ENCODE measurements at places on chromosomes 12 and 14. TPM values are rescaled to one million over a fixed set of nuclear protein-coding genes. Genes with fewer than 3 reads are reported as not detected.

OR4K13 gene
- not detected for total RNA-seq

GRCh38 chr12:103697971-103698751 is 111.1 kb downstream of the STAB2 start:
- no peak for DNase-seq

FOXG1 gene
- not detected for total RNA-seq

TMEM52B gene
- 6.9 TPM for total RNA-seq

GRCh38 chr14:35534873-35535482 is 1.0 kb downstream of the INSM2 start:
- peak; percentile 29 for DNase-seq

RDH16 gene
- 0.15 TPM for total RNA-seq

GRCh38 chr12:22979854-22980469 is 355.0 kb downstream of the ETNK1 start:
- DNase-seq = no peak

GRCh38 chr14:56992332-56992820 is 182.1 kb upstream of the OTX2 start:
- no peak for DNase-seq

DNA sequence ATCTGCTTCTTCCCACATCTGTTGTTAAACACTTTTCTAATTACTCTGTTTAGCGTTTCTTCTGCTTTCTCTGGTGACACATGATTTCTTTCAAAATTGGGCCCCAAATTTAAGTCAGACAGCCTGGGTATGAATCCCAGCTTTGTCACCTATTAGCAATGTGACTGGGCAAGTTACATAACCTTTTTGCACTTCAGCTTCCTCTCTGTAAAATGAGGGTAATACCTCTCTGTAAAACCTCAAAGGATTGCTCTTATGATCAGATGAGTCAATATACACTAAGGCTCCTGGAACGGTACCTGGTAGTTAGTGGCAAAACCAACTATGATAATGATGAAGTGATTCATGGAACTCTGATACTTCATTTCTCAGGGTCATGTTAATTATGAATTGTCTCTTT is 33.0 kb downstream of the E2F7 start:
- DNase-seq = peak; percentile 70

DNA sequence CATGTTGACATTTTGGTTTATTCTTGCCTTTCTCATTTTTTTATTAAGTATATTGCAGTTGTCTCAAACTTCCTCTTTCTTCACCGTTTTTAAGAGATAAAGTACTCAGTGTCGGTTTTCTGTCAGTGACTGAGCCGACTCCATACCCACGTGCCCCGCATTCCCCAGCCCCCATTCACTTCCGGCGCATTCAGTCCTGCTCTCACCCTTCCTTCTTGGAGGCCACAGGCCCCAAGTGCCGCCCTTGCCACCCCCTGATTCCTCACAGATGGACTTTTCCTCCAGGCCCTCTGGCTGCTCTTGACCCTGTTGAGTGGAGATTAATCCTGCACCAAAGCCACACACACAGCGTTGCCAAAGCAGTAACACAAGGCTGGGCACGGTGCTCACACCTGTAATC is 19.1 kb upstream of the DNAH10 start:
- no peak for DNase-seq

GRCh38 chr12:80186727-80187217 is 87.4 kb downstream of the OTOGL start:
- peak; percentile 91 for DNase-seq

GLI1 gene
- total RNA-seq = 0.50 TPM

SLC5A8 gene
- not detected for total RNA-seq

DNA sequence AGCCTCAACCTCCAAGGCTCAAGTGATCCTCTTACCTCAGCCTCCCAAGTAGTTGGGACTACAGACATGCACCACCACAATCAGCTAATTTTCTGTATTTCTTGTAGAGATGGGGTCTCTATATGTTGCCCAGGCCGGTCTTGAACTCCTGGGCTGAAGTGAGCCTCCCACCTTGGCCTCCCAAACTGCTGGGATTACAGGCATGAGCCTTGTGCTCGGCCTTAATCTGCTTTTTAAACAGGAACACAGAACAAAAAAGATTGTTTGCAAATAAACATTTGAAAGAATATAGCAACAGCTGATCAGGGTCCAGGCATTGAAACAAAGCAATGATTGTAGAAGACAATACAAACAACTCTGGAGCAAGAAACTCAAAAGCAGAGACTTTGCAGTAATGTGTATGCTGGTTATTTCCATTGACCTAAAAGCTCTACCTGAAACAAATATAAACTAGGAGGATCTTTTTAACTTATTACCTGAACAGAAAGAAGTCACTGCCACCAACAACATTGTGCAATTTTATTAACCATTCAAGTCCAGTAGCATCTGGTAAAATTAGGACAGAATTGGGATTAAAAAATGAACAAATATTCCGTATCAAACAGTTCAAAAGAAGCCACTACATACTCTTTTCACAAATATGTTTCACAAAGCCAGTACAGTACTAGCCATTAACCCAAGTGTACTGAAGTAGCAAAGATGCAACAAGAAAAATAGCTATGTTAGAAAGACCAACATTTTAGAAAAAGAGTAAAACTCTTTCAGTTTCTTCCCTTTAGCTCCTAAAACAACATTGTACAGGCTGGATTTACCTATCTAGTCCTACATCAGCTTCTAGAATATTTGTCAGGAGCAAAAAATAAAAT is 14.2 kb downstream of the AMN1 start:
- DNase-seq = no peak

GRCh38 chr14:65003394-65003793 is 16.7 kb downstream of the FNTB start:
- no peak for DNase-seq

- no peak for DNase-seq
These were observed 15.3 kb upstream of the BCL7A start for GRCh38 chr12:122006186-122006926.

DNA sequence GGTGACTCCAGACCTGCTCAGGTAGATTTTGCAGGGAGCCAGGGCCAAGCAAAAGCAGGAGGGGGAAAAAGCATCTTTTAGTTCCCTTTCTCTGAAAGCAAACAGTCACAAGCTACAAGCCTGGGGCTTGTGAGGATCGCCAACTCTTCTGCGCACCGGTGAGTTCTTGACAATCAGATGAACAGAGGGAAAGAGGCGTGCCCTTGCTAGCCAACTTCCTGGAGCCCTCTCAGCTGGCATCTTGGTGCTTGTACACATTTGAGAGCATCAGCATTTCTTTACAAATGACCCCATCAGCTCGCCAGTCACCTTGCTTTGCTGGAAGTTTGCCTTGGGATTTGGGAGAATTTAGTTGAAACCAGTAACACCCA is 55.5 kb downstream of the ZNF664 start:
- no peak for DNase-seq

- peak; percentile 50 for DNase-seq
These were observed 107.1 kb downstream of the PLEKHA5 start for GRCh38 chr12:19236656-19237055.

AHNAK2 gene
- 33.2 TPM for total RNA-seq

DNA sequence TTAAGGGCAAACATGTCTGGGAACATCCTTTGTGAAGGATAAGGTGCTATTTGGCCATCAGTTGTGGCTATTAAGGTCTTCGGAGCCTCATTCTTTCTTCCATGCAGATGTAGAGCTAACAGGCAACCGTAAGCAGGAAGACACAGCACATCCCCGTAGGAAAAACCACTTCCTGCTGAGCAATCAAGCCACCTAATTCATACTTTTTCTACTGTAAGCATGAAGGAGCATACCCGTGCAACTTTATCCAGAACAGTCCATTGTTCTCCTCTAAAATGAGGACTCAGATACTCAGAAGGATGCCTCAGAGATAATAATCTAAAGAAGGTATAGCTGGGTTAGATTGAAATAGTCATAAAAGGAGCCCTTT is 232.0 kb downstream of the PPM1H start:
- no peak for DNase-seq

- no peak for DNase-seq
These were observed 111.4 kb downstream of the SLC35F4 start for GRCh38 chr14:57754527-57754926.

DNA sequence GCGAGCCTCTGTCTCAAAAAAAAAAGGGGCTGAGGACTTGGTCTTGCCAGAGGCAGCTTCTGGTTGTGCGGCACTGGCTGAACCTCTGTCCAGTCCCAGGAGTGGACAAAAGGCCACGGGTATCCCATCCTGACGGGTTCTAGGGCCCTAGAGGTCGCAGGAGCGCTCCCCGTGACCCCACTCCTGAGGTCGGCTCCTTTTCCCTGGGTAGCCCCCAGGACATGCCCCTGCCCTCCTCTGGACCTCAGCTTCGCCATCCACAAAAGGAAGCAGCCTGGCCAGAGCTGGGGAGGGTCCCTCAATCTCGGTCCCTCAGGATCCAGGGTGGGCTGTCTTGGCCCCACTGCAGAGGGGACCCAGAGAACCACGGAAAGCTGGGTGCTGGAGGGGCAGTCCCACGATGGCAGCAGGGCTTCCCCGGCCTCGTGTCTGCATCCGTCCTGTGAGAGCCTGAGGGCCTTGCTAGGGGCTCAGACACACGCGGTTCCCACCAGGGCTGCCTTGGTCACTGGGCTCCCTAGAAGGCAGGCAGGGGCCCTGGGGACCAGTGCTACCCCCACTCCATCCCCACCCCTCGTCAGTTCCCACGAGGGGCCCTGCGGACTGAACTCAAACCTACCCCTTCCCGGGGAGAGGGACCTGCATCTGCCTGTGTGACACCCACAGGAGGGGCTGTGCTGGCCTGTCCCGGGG is 31.1 kb downstream of the ASCL4 start:
- DNase-seq = no peak

TMEM179 gene
- total RNA-seq = not detected

TAS2R43 gene
- total RNA-seq = not detected

GRCh38 chr12:74319886-74320285 is 217.7 kb upstream of the ATXN7L3B start:
- DNase-seq = no peak

MDM2 gene
- total RNA-seq = 400 TPM

KRT77 gene
- total RNA-seq = not detected

GRCh38 chr12:25992026-25992782 is 33.7 kb downstream of the RASSF8 start:
- DNase-seq = peak; percentile 46

GRCh38 chr12:108832208-108832607 is 25.2 kb downstream of the SSH1 start:
- DNase-seq = no peak

RPGRIP1 gene
- total RNA-seq = 0.05 TPM

DNA sequence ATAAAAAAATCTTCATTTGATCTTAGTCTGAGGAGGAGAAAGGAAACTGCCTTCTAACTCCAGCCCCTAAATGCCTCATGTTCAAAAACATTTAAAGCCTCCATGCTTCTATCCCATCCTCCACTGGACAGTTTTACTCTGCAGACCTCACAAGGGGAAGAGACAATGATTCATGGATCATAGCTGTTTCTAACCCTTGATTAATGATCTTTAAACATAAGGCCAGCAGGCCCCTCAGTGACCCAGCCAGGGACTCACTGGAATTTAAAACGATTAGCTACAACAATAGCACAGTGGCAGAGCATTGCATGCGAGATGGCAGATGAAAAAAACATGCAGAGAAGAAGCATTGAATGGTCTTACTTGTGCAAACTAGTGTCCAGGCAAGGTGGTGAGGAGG is 6.0 kb downstream of the DCTN2 start:
- DNase-seq = no peak

TEX52 gene
- total RNA-seq = not detected

DNA sequence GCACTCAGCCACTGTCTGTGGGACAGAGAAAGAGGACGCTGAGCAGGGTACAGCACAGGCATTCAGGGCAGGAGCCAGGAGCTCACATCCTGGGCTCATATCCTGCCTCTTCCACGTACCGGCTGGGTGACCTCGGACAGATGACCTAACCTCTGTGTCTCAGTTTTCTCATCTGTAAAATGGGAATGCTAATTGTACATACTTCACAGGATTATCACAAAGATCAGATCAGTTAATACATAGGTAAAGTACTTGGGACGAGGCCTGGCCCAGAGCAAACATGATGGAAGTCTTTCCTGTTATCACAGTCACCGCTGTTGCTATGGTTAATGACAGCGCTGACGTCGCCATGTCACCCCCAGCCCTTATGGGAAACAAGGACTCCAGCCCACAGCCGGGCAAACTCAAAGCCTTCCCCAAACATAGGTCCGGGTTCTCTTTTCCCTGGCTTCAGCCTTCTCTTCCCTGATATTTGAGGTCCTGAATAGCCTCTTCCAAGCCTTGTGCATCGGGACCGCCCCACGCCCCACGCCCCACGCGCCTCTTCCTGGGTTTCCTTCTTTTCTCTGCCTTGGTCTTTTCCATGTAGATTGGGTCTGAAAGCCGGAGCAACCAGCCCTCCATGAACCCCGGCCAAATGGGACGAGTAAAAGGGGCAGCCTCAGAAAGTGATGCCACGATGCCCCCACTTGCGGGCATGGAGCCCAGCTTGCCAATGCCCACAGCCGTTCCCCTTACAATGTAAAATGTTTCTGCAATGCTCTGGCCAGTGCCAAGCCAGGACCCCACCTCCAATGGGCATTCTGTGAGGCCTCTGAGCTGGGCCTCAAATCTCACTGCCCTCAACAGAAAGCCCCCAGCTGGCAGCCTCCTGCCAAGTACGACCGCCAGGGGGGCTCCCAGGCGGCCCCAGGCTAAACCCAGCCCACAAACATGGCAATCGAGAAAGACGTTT is 125.4 kb downstream of the RFLNA start:
- no peak for DNase-seq

EXD2 gene
- total RNA-seq = 24.7 TPM

GRCh38 chr12:100826323-100826722 is 31.7 kb downstream of the ANO4 start:
- DNase-seq = peak; percentile 40

PTCSC3 gene
- total RNA-seq = not detected

GRCh38 chr12:107511292-107511691 is 174.3 kb upstream of the PWP1 start:
- no peak for DNase-seq

PRIMA1 gene
- total RNA-seq = not detected

- peak; percentile 64 for DNase-seq
These were observed 179.0 kb upstream of the RGS6 start for GRCh38 chr14:71753126-71753830.

ANKLE2 gene
- total RNA-seq = 111 TPM

- DNase-seq = no peak
These were observed 36.2 kb upstream of the PAX9 start for GRCh38 chr14:36625436-36625835.

- DNase-seq = no peak
These were observed 165.6 kb upstream of the IGF1 start for GRCh38 chr12:102645968-102646367.

INTS13 gene
- total RNA-seq = 40.1 TPM

DNA sequence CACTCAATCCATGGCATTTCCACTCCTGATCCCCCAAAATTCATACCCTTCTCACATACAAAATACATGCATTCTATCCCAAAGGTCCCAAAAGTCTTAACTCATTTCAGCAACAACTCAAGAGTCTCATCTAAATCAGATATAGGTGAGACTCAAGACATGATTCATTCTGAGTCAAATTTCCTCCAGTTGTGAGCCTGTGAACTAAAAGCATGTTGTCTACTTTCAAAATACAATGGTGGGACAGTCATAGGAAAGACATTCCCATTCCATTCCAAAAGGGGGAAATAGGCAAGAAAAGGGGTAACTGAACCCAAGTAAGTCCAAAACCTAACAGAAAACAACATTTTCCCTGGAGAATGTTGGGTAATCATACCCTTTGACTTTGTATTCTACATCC is 103.3 kb downstream of the C12orf75 start:
- peak; percentile 78 for DNase-seq

Data from renal cortical epithelial cell (primary cell).